ENCODE measurements at places on chromosomes 7 and 10.

- DNase-seq, result no peak
Measured at GRCh38 chr10:5071411-5072198, 22.6 kb upstream of the AKR1C3 start.

DNA sequence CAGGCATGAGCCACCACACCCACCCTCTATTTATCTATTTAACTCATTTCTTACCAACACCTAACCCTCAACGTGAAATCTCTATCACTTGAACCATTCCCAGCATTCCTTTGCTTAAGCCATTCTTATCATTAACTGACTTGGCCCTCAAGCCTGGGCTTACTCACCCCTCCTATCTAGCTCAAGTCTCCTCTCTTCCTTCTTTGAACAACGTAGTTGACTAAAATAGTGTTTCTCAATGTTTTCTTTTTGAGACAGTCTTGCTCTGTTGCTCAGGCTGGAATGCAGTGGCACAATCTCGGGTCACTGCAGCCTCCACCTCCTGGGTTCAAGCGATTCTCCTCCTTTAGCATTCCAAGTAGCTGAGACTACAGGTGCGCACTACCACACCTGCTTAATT lies 7.0 kb downstream of the ANXA7 start:
- no peak for DNase-seq

- no peak for DNase-seq
Measured at GRCh38 chr7:99373091-99374066, 1.2 kb upstream of the ARPC1B start.

DNA sequence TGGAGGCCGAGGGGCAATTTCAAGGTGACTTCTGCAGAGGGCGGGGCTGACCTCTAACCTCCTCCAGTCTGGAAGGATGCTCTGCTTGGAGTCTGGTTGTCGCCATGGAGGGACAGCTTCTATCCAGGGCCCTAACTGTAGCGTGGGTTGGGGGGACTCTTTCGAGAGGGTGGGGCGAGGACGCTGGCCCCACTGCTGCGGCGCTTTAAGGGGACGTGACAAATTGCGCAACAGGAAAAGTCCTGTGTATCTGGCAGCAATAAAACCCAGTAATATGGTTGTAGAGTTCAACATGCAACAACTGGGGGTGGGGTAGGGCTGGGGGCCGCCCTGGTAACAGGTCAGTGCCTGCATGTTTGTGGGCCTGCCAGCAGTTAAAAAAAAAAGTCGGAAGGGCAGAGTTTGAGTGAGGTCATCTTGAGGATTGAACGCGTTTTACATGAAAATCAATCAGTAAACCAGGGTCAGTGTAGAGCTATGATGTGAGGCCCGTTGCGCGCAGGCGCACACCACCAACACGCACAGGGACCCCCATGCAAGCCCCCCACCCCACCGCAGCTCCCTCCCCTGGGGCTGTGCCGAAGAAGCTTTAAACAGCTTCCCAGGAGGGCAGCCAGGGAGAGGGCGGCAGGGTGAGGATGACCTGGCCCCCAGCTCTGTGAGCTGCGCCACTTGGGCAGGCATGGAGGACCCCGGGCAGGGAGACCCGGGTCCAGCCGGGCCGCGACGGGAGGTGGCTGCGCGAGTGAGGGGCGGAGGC lies 4.3 kb downstream of the SHH start:
- no peak for DNase-seq

DNA sequence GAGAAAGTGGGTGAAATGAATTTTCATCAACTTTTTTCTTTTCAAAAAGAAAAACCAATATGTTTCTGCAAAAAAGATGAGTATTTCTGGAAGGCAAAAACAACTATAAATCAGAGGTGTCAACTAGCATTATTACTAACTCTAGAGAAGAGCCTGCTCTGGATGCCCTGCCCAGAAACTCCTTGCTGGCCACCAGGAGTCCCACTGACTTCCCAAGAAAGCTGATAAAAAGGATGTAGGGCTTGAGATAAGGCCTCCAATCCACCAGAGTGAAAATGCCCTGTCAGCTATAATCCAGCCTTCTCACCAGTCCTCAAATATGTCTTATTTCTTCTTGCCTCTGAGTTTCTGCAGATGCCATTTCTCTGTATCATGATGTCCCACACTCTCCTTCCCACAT lies 16.7 kb upstream of the FZD1 start:
- DNase-seq, result no peak

GRCh38 chr7:72336382-72336631 lies 75.8 kb downstream of the CALN1 start:
- no peak for DNase-seq

GRCh38 chr10:76974017-76974691 lies 663.5 kb downstream of the KCNMA1 start:
- DNase-seq, result no peak

GRCh38 chr7:80146545-80147182 lies 12.0 kb downstream of the GNAI1 start:
- DNase-seq, result no peak

DNA sequence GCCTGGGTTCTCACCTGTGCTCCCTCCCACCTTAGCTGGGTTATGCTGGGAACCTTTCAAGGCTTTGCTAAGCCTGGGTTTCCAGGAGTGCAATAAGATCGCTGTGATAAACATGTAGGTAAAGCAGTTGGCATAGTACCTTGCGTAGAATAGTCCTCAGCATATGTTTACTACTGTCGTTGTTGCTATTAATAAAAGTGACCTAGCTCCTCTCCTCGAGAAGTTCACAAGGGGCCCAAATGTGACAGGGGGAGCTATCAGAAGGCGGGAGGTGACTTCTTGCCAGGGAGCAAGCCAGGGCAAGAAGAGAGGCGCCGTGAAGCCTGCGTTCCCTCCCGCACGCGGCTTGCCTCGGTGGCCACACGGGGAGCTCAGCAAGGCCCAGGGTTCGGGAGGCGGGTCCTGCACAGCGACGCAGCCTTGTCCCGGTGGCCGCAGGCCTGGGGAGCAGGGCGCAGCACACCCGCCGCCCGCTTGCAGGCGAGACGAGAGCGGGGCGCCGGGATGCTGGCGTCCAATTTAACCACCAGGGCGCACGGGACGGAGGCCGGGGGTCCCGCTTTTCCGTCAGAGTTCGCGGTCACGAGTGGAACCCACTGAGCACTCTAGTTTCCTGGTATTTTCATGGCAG lies 106.2 kb downstream of the SNX10 start:
- peak; percentile 8 for DNase-seq

DNA sequence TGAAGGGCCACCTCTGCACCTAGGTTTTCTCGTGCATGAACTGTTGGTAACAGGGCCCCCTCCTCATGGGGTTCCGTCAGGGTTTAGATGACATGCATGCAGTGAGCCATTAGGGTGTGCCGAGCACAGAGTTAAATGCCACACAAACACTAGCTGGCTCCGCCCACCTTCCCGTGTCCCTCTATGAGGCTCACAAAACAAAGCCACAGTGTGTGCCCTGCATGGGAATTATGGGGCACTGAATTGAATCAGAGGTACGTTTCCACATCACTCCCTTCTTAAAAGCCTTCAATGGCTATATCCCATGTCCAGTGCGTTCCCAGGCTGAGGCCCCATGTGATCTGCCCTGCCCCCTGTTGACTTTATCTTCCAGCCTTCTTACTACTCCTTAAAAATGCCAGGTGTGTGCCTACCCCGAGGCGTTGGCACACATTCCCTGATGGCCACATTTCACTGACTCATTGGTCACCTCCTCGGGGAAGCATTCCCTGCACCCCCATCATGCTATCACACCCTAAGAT lies 35.7 kb downstream of the GSDME start:
- DNase-seq, result no peak

DNA sequence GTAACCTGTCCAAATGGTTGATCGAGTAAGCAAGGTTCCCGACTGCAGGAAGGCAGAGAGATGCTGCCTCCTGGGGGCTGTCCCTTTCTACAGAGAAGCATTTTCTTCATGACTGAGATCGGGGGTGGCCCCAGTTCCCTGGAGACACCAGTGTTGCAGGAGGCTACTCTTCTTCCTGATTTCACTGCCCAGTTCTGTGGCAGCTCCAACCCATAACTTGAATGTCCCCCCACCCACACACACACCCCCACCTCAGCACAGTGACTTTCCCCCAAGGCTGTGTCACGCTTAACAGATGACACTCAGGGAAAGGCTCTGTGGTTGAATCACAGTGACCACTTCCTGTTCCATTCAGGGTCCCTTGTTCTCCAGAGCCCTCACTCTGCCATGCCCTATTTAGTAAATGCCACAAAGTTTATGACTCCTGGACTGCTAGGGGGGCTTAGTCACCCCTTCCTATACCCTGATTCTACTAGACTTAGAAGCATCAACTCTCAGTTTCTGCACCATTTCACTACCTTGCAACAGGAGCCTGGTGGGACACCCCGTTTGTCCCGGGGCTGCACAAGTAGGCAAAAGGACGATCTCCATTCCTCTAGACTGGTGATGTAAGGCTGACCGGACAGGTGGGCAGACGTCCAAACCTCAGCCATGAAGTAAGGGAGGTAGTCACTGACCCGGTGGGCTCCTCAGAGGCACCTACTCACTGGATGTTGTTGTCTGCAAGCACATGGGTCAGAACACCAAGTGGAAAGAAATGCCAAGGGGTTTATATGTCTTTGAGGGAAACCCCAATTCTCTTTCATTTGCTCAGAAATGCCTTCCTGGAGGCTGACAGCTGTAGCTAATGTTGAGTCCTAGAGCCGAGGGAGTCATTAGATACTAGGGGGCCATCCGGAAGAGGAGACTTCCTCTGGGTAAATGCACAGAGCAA lies 31.3 kb upstream of the SMC3 start:
- DNase-seq, result peak; percentile 52

DNA sequence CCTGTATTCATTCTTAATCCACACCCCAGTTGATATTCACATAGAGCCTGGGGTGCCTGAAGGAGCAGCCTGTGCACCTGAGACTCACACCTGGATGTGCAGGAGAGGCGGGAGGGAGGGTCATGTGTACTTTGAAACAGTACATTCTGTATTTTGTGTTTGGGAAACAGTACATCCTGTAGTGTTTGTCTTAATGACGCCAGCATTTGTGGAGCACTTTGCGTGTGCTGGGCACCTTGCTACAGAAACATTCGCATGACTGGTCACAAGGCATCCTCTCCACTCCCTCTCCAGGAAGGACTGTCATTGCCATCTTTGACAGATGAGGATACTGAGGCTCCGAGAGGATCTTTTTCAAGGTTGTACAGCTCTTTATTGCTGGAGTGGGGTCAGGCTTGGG lies 132.1 kb downstream of the TACC2 start:
- no peak for DNase-seq

GRCh38 chr7:46524350-46524749 lies 603.3 kb upstream of the IGFBP3 start:
- no peak for DNase-seq

- DNase-seq, result no peak
Measured at GRCh38 chr7:94576316-94576715, 66.7 kb downstream of the CASD1 start.

DNA sequence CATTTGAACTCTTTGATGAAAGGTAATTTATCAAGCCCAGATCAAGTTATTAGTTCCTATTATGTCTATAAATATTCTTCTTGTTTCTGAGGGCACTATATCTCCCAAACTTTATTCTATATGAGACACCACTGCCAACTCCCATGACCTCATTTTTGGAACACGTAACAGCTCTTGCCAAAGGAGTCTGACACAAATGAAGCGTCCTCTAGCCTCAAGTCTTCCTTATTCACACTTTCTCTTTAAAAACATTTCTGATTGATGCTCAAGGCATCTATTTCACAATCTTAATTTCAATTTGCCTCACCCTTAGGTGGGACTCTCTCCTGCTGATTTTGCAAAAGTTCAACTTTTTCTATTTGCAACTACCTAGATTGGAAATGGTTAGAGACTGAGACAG lies 848.4 kb downstream of the GATA3 start:
- DNase-seq, result no peak

- no peak for DNase-seq
Measured at GRCh38 chr10:96271016-96271815, at the start of gene BLNK. TSS of gene BLNK (minus strand) at chr10:96271569. CDS start at chr10:96271398, 171 bp downstream.

DNA sequence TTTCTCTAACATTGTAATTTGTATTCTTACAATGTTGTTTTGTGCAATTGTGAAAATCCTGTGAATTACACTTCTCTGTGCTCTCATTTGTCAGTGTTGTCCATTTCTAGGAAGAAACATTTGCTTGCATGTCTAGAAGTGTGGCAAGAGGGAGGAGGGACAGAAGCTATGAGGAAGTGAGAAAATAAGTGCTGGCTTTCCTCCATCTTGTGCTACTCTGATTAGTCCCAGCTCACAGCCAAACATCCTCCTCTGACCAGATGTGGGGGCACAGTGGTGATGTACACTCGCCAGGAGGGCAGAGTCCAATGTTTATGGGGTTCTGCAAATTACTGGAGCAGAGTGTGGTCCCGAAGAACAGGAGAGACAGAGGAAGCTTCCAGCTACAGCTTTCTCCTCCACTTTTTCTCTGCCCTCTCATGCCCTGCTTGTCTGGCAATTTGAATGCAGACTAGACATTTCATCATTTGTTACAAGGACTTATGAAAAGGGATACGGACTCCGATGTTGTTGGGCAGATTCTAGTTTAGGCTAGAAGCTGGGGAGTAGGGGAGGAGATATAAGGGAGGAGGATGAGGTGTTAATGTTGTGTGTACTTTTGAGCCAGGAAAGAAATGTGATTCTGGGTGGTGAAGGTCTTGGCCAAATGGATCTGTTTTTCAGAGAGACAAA lies 131.0 kb upstream of the C1GALT1 start:
- no peak for DNase-seq

DNA sequence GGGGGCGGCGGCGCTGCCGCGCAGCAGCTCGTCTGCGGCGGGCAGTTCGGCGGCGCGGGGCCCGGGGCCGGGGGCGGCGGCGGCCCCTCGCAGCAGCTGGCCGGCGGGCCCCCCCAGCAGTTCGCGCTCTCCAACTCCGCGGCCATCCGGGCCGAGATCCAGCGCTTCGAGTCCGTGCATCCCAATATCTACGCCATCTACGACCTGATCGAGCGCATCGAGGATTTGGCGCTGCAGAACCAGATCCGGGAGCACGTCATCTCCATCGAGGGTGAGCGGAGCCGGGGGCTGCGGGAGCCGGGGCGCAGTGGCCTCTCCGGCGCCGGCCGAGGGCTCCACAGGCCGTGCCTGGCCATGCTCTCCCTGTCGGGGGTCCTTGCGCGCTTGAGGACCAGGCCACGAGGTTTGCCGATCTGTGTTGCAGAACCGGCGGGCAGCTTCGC lies 548 bp downstream of the AGAP3 start:
- no peak for DNase-seq

DNA sequence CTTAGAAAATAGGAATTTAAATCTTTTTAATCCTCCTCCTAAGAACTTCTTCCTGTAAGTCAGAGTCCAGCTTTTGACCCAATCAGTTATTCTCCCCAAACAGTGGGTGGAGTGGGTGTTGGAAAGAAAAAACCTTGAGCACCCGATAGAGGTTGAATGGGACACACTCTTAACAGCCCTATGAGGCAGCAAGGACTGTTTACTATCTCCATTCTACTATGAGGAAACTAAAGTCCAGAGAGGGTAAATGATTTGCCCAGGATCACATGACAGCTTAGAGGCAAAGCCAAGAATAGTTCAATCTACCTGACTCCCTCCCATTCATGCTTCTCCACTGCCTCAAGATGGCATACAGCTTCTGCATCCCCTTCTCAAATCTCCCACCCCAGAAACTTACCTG lies 57.6 kb upstream of the SLC35B4 start:
- no peak for DNase-seq

GRCh38 chr7:124155432-124156022 lies 122.7 kb upstream of the TMEM229A start:
- no peak for DNase-seq

- no peak for DNase-seq
Measured at GRCh38 chr10:11551104-11551503, 60.3 kb downstream of the USP6NL start.

GRCh38 chr10:96509017-96509641 lies 4.6 kb downstream of the TLL2 start:
- DNase-seq, result no peak
